ENCODE measurements at places on chromosomes 11 and 22.

DNA sequence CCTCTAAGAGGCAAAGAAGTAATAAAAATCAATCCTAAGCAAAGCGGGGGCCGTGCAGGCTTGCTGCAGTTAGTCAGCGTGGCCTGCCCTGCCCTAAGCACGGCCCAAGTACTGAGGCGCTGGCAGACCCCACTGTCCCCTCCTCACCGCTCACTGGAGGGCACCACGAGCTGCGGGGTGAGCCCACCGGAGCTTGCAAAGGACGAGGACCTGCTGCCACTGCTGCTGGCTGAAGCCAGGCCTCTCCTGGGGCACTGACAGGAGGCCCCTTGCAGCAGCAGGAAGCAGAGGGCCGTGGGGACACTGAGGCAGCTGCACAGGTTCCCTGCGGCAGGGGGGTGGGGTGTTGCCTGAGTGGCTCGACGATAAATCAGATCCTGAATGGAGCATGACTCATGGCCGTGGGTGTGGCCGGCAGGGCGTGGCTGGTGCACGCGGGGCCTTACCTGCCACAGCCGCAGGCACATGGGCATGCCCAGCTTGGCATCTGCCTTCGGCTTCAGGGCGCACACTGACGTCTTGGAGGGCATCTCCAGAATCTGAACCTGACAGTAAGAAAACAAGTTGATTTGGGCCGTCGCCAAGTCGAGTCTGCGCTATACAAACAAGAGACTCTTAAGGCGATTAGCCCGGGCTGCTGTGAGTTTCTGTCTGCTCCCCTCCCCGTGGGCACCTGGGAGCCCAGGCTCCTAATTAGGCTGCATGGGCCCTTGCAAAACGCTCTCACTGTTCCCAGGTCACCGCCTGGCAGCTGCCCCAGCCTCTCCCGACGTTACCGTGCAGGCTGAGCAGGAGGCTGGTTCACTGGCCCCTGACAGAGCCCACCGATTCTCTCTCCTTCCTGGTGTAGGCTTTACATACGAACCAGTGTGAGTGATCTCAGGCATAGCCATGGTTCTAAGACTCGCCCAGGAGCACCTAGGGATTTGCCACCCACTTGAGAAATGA lies 45.9 kb downstream of the TBX1 start:
- peak; percentile 65 for DNase-seq

DNA sequence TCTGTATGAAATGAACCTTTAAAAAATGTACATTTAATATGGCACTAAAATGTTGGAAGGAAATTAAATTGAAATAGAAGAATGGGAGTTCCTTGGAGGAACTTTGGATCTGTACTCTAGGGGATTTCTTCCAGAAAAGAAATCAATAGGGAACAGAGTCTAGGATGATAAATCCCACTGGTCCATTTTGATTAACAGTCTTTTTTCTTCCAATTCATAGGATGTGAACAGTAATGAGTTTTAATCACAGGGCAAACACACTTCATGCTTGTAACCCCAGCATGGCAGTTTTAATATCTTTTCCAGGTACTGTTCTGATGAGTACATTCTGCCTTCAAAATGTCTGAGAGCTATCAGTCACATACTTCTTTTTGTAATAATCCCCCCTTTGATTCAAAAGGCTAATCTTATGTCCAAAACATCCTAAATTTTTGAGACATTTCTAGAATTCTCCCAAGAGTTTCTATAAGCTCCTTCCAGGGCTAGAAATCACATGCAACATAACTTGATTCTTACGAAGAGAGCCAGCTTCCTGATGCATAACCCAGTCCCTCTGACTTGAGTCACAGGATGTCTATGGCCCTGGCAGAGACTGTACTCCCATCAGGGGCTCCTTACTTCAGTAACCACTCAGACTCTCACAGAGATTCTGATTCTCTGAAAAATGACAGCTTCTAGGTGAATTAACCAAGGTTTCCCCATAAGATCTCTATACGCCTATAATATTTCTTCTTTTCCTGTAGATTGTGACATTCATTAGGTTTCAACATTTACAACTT lies 112.9 kb downstream of the SLC36A4 start:
- no peak for DNase-seq

DNA sequence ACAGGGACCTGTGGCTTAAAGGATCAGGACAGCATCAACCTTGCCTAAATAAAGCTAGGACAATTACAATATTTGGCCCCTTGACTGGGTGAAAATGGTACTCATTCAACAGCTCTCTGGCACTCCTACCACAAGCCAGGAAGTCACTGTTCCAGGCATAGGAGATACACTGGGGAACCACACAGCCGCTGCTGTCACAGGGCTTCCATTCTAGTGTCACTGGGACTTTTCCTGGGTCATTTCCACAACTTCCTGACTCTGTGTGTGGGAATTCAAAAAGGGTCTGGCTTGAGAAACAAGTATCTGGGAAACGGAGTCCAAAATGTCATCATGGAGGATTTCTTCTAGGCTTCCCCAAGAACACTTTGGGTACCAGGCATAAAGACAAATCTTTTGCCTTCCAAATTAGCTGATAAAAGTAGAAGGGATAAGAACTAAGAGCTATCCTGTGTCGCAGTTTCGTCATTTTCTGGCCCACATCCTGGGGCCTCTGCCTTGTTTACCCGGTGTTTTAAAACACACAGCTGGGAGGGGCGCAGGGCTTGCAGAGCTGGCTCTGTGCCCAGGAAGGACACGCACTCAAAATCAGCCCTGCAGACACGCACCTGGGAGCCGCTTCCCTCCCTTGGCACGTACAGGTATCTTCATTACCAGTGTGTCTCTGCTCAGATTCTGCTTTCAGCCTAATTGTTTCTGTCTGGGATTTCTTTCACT lies 38.0 kb downstream of the TMEM45B start:
- peak; percentile 94 for DNase-seq

DNA sequence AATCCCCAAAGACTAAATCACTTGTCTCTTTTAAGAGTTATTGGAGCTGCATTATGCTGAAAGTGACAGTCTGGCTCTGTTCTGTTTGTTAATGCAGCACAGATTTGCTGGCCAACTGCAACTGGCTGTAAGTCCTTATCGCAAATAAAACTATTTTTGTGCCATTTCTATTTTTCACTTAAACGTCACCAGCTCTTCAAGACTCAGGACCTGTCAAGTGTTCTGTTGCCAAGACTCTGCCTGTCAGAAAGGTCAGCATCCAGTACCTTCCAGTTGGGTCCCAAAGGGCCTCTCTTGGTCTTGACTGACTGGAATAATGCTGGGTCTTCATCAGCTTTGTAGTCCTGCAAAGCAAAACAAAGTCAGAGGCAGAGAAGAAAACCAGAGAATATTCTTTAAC lies 45.6 kb downstream of the PITPNB start:
- no peak for DNase-seq

DNA sequence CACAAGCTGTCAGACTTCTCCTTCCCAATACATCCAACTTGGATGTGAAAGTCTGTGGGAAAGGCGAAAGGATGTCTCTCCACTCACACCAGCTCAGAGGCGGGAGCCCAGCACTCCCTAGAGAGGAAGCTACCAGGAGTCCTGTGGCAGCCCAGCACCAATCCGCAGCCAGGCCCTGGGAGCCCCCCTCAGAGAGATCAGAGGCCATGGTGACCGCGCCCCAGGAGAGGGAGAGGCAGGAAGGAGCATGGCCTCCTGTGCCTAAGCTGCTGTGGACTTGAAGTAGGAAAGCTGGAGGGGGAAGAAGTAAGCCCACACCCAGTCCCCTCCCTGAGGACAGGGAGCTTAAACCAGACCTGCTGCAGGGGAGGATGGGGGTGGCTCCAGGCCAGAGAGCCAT lies 24.4 kb upstream of the IGSF9B start:
- DNase-seq, result no peak

DNA sequence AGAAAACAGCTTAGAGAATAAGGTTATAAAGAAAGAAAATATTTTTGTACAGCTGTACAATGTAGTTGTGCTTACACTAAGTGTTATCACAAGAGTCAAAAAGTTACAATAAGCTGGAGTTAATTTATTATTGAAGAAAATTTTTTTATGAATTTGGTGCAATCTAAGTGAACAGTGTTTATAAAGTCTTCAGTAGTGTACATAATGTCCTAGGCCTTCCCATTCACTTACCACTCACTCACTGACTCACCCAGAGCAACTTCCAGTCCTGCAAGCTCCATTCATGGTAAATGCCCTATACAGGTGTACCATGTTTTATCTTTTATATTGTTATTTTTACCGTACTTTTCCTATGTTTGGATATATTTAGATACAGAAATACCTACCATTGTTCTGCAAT lies 34.7 kb downstream of the GDPD4 start:
- DNase-seq, result no peak

DNA sequence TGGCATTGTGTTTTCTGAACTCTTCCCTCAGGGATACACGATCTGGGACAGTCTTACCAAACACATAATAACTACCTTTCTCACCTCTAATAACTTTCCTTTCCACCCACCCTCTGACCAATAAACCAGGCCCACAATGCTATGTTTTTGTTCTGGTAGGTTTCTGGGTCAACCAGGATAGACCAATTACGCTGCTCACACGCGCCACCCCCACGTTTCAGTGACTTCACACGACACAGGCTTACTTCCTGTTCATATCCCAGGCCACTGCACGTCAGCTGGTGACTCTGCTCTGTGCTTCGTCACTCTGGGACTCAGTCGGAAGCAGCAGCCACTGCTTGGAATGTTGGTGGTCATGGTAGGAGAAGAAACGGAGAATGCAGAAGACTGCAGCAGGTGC lies 2.5 kb downstream of the KRTAP5-4 start:
- no peak for DNase-seq

GRCh38 chr11:123640677-123641494 lies 13.5 kb downstream of the SCN3B start:
- DNase-seq, result peak; percentile 5

DNA sequence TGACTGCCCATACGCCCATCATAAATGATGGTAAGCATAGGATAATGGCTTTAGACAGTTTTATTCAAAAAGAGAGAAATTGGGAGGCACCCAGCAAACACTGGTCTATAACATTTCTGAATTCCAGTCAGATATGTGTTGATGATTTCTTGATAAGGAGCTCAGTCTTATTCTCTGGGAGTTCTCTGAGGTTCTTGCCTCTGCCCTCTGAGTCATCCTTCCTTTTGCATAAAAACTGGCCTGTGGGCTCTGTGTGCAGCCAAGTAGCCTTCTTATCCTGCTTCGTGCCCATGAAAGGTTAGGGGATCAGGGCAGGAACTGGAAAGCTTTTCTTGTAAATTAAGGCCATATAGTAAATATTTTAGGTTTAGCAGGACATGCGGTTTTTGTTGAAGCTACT lies 48.9 kb downstream of the FAR1 start:
- no peak for DNase-seq

GRCh38 chr11:113417428-113417827 lies 29.8 kb downstream of the ANKK1 start:
- no peak for DNase-seq

DNA sequence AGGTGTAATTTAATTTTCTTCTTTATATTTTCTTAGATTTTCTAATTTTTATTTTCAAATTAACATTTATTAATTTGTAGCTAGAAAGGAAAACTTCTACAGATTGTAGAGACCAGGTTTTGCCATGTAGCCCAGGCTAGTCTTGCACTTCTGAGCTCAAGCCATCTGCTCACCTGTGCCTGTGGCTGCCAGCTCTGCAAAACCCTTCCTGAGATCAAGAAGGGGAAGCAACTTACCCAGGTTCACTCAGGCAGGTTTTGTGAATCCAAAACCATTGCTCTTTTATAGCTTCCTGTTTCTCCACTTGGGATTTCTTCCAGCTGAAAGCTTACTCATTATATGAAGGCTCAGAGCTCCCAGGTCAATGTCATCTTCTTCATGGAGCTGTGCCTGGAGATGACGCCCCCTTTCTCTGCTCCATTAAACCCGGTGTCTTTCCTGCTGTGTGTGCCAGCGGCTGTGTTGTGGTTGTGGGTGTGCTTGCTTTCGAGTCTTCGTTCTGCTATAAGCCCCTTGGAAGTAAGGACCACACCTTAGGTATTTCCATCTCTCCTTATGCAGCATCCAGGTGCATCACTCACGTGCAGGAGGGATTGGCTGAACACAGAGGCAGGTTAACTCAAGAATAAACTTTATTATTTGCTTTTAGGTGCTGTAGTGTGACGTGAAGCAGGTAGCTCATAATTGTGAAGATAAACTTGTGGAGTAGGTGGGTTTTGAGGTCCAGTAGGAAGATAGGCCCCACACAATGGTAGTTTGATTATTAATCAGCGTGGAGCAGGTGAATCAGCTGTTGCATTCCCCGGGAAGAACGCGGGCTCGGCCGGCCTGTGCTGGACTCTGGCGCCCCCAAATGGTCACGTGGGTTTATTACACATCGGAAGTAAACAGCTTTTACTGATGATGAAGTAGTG lies 42.2 kb upstream of the INCENP start:
- DNase-seq, result peak; percentile 44

DNA sequence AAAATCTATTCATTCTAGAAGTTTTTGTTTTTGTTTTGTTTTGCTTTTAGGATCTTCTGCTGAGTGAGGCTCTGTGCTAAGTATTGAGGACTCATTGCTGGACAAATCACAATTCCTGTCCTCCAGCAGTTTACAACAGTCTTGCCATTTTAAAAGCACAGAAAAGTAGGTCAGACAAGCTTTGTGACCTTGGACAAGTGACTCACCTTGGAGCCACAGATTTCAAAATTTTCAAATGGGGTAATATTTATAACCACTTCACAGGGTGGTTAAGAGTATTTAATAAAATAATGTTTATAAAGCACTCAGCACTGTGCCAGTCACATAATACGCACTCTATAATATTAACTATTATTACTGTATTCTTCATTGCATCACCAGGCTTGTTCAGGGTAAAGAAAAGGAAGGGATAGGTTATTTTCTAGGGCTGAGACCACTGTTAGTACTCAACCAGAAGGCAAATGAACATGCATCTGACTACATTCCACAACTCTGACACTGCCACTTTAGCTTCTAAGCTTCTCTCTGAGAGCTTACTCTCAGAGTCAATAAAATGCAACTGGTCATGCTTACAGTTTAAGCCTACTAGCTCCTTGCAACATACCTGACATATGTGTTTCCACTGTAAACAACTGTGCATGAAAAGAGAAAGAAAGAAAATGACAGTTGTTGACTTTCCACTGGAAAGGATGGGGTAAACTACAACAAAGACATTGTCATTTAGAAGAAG lies 63.2 kb upstream of the FIBIN start:
- DNase-seq, result no peak

GRCh38 chr11:82092904-82093303 lies 640.8 kb downstream of the FAM181B start:
- no peak for DNase-seq

- DNase-seq, result no peak
Observed at GRCh38 chr11:63417174-63417852, 47.7 kb downstream of the SLC22A9 start.

Data from COR-L47 (cell line).